ENCODE measurements at places on chromosomes 11 and 22. TPM values are rescaled to one million over a fixed set of nuclear protein-coding genes. Genes with fewer than 3 reads are reported as not detected.

INS gene
- total RNA-seq = not detected

SPECC1L gene
- total RNA-seq = 45.7 TPM

HBB gene
- total RNA-seq = 140 TPM

NUP160 gene
- 15.3 TPM for total RNA-seq

DNA sequence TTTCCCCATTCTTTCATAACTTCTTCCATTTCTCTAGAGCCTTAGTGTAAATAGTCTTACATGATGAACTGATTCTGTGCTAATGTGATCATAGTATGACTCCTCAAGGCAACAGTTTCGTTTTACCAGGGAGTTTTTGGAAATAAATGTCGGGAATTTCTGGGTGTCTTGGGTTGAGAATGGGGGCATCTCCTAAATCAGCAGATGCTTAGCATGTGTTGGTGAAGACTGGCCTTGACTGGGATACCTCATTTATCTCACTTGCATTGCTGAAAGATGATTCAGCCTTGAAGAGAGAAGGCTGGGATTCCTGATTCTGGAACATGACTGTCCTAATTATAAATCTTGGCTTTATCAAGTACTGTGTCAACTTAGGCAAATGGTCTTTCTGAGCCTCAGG, 115.7 kb upstream of the C11orf87 start:
- DNase-seq = no peak

DNA sequence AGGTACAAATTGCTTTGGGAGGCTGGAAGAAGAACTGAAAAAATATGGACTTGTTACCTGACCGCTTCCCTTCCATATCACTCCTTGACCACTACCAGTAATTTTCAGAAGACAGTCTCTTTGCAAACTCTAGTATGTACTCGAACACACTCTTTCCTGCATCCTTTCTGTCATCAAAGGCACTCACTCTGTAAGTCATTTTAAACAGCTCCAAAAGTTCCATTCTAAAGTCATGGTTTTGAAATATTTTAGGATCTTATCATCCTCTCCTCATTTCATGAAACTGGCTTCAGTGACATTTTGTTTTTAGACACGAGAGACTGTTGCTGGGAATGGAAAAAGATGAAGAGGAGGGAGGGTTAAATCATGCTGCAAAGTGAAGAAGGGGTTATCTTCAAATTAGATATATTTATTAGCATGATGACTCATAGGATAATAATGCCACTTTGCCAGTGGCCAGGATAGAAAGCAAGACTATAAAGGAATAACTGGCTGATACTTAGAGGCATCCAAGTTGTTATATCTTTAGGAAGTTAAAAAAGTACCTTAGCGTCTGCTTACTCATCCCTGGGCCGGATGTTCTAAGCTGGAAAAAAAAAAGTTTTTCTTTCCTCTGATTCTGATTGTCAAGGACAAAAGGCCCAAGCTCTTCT, 549.3 kb downstream of the METTL15 start:
- DNase-seq = no peak

GRCh38 chr11:114256967-114257286, 39.3 kb upstream of the NNMT start:
- DNase-seq = no peak

GRCh38 chr11:121067026-121067425, 34.0 kb upstream of the TECTA start:
- DNase-seq = no peak

- peak; percentile 66 for DNase-seq
Observed at GRCh38 chr11:266676-267439, 11.3 kb upstream of the NLRP6 start.

Measured in Right ventricle myocardium inferior (tissue), 1 donor.